ENCODE measurements at places on chromosomes 6 and 20.

- DNase-seq = no peak
Observed at GRCh38 chr20:52130406-52130805, 61.2 kb downstream of the ZFP64 start.

DNA sequence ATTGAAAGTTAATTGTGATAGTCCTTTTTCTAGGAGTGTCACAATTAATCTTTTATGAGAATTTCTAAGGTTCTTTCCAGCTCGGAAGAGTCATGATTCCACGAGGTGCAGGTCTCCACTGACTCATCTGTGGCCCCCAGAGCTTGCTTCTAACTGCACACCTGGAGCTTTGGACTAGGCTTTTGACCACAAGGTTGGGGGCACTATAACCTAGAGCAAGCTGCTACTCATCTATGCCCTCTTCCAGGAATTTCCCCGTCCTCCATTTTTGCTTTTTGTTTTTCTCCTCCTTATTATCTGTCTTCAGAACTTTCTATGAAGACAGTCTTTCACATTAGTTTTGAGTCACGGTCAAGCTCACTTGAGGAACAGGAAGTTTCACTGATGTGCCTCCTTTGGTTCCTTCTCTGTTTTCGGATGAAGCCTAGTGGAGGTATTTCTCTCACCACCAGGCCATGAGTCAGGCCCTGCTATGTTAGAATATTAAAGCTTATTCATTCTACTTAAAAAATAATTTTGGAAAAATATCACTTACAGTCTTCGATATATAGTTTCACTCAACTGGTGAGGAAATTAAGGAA lies 119.2 kb upstream of the INSM1 start:
- DNase-seq = no peak

GRCh38 chr6:155207223-155207622 lies 56.6 kb upstream of the CLDN20 start:
- DNase-seq = no peak

- DNase-seq = no peak
Observed at GRCh38 chr6:111576291-111576690, 29.4 kb downstream of the TRAF3IP2 start.

DNA sequence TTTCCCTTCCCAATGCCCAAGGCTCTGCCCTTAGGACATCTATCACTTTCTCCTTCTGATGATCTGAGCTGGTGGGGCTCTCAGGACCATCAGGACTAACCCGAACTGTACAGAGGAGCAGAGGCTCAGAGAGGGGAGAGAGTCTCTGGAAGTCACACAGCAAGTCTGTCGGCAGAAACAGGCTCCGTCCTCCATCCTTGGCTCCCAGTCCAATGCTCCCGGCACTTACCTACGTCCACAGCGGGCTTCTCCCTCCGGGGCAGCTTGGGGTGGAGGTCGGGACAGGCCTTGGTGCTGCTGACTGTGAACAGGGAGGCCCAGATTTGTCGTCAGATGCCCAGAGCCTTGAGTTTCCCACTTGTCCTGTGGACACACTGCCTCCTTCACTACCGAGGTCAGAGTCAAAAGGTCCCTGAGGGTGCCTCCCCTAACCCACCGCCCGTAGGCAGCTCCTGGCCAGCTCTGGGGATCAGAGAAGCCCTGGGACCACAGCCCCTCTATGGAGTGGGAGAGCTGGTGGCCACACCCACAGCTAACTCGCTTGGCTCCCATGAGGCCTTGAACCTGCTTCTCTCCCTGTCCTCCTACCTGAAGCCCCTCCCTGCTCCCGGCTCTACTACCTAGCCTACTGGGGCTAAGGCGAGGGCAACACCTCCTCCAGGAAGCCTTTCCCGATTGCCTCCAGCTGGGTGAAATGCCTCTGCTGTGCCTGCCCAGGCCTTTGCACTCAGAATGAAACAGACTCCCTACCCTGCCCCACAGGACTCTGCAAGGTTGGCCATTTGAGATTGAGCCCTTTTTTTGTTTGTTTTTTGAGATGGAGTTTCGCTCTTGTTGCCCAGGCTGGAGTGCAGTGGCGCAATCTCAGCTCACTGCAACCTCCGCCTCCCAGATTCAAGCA lies 22.6 kb downstream of the VSTM2L start:
- DNase-seq = no peak

DNA sequence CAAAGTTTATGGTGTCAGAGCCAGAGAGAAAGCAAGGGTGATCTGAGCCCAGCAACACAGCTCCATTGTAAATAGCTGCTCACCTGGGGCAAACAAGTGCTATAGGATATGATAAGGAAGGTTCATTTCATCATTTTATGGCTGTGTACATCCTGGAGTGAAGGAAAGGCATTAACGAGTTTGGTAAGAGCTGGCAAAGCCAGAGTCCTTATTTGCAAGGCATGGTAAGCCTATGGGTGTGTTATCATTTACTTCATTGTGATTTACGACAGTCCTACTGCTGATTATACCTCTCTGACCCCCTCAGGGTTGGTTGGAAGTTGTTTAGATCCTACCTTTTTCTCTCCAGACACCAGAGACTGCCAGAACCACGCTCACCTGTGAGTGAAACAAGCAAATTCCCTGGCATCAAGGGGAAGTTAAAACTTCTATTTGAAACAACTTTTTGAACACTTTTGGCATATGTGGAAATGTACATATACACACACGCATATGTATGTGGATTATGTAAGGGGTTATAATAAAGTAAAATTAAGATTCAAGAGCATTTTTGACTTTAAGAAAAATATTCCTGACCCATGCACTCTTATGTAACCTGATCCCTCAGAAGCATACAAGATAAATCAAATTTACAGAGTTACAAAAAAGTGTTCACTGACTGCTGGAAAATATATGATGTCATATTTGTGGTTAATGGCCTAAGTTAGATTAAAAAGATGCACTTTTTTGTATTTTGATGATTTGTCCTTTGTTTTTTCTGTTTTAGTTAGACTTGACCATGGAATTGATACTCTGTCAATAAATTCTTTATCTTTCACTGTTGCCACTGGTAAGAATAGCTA lies 40.4 kb upstream of the EDN1 start:
- no peak for DNase-seq

- no peak for DNase-seq
Observed at GRCh38 chr6:82441047-82441855, 77.6 kb downstream of the TPBG start.

DNA sequence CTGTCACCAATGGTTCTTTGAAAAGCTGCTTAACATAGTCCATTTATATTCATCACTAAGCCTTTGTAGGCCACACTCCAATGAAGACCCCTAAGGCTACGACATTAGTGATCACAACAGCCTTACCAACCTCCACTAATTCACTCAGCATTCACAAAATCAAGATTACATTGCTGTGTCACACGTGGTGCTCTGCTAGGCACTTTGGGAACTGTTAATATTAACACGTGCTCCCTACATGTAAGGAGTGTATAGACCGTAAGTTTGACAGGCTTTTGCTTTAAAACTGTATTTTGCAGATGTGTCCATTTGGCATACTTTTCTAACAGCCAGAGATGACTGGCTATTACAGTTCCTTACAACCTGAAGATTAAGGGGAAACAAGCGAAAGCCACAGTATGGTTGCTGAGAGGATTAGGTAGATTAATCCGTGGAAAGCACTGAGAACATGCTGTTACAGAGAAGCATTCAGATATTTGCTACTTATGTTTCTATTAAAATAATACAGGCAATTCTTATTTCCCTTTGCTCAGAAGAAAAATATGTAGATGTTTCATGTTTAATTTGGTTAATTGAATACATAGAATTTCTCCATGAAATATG lies 69.7 kb downstream of the SAMD3 start:
- no peak for DNase-seq

GRCh38 chr20:48150568-48150967 lies 365.3 kb upstream of the SULF2 start:
- no peak for DNase-seq

DNA sequence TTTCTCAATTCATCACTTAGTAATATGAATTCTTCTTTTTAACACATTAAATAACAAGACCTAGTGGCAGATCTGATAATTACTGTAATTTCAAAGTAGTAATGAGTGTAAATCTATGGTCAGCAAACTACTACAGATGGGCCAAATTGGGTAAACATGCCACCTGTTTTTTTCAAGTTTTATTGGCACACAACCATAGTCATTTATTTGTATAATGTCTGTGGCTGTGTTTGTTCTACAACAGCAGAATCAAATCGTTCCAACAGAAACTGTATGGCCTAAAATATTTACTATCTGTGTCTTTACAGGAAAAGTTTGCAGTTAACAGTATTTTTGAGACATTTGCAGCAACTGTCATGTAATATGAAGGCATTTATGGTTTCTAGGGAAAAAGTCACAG lies 86.1 kb upstream of the EYA2 start:
- no peak for DNase-seq

GRCh38 chr6:88641178-88641903 lies 322.1 kb downstream of the RNGTT start:
- DNase-seq = no peak

GRCh38 chr20:58225452-58226200 lies 2.8 kb downstream of the ANKRD60 start:
- no peak for DNase-seq

DNA sequence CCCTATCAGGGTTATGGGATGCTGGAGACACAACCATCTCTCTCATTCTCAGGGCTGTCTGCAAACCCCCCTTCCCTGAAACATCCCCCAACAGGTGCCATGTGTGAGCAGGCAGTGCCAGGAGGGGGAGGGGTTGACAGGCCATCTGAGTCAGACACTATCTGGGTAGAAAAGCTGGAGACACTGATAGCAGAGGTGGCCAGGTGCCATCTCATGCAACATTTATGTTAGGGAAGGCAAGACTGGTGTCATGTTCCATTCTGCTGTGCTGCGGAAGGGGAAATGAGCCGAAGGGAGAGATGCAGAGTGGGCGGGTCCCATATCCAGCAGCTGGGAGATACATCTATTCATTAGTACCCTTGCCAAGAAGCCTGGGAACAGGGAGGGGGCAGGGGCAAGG lies 3.5 kb downstream of the LHFPL5 start:
- no peak for DNase-seq

DNA sequence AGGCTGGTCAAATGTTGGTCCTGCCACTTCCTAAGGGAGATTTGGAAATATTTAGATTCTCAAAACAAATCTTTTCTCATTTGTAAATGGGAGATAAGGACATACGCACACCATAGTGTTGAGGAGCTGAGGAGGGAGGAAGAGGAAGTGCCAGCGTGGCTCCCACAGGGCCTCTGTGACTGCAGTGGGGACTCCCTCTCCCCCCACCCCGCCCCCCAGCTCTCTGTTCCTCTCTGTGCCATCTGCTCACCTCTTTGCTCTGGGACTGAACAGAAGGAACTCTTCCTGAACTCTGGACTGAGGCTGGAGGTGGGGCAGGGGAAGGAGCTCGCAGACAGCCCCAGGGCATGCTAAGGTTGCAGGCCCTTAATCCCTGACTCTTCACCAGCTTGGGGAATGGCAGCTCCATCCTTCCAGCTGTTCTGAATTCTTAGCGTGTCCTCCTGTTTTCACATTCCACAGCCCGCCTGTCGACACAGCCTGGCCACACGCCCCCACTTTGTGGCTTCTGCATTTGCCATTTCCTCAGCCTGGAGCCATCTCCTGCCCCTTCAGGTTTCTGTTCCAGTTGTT lies 11.4 kb downstream of the DDX27 start:
- no peak for DNase-seq

GRCh38 chr20:46046588-46047310 lies 17.7 kb downstream of the SLC12A5 start:
- no peak for DNase-seq

All from HS-27A (cell line).